ENCODE measurements at places on chromosomes 11 and 22.

DNA sequence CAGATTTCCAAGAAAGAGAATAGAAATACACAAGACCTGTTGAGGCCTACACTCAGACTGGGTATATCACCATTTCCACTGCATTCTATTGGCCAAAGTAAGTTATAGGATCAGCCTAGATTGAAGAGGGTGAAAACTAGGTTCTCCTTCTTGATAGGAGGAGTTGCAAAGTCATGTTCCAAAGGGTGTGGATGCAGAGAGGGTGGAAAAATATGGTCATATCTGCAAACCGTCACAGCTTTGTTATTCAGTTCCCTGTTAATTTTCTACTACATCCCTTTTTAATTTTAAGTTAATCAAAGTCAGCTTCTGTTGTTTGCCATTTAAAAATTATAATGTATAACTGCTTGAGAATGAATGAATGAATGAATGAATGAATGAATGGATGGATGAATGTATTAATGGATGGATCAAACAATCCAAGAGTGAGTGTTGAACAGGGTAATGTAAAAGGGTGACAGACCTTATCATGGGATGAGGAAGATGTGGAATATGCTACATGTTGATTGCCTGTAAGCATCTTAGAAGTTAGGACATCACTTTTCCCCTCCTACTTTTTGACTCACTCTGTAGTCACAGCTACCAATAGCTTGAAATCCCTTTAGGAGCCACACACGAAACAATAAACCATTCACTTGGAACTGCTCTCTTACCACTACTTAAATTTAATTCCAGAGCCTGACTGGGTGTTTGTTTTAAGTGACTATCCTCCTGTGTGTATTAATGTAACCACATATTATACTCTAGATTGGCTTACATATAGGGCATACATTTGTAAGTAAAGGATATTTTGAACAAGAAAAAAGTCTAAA lies 121.5 kb downstream of the CCDC34 start:
- DNase-seq: no peak

GRCh38 chr22:39940757-39941305 lies 19.4 kb upstream of the TMA7B start:
- no peak for DNase-seq

DNA sequence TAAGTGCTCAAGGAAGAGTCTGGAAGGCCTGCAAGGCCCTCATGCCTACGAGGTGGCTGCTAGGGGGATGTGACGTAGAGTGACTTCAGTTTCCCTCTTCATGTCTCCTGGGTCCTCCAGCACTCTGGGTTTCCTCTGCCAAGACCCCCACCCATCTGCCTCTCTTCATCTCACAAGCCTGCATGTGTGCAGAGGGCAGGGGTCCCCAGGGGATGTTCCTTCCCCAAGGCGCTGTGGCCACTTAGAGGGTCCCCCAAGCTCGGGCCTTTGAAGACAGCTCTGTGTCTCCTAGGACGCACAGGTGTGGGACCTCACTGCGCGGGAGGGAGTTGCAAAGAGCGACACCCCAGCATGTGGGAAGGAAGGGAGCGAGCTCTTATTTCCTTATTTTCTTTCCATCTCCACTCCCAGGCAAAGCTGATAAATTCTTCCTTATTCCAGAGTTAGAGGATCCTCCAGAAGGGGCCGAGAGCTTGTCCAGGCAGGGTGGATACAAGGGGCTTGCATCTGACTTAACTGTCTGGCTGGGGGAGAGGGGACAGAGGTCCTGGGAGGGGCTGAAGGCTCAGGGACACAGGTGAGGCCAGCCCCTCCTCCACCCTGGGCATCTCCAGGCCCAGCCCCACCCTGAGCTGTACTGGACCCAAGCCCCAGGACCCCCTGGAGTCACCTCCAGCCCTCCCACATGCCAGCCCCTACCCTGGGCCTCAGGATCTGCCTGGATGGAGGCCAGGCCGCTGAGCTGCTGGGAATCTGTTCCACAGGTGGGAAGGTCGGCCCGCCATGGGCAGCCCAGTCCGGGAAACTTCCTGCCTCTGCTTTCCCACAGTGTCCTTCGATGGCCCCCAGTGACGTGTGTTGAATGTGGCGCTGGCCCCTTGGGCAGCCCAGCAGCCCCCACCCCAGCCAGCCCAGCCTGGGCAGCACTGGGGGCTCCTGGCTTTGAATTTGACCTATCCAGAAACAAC lies 59.7 kb upstream of the KCNQ1OT1 start:
- no peak for DNase-seq

DNA sequence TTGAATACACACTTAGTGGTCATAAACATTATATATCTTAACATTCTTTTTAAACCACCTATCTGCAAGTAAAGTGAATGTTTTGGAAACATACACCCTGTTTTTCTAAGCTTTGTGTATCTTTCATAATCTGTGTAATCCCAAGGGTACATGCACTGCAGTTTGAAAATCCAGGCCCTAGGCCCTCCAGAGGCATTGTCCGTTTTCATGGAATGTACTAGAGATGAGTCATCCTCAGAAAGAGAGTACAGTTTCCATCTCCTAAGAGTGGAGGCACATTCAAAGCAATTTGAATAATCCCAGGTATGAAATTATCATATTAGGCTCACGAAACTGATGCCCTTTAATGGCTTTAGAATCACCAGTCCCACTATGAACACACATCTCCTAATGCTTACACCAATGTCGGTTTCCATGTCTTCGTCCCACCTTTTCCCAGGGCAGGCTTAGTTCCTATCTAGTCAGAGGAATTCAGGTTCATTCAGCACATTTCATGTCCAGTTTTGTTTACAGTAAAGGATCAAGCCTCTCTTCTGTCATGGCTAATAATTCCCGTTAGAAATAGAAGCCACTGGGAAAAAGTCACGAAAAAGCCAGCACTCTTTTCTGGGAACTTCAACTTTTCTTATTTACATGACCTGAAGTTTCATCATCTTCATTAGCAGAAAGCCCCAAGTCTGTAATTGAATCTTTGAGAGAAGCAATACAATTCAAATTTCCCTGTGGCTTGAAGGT lies 39.5 kb upstream of the CD44 start:
- DNase-seq: no peak

GRCh38 chr22:46911346-46911745 lies 148.9 kb downstream of the TBC1D22A start:
- DNase-seq: no peak

DNA sequence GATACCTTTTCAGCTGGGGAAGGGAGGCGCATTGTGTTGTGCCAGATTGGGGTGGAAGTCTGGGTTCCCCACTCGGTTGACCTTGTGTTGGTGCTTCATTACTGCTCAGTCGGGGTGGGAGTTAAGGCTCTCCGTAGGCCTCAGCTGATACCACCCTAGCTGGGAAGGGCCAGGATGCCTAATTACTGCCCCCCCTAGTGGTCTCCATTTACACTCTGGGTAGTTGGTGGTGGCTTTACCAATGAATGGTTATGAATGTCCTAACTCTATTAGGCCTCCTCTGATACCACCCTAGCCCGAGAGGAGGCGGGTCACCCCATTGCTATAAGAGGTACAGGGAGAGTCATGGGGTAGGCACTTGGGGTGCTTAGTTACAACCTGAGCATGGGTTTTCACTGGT lies 27.5 kb upstream of the HIKESHI start:
- no peak for DNase-seq

DNA sequence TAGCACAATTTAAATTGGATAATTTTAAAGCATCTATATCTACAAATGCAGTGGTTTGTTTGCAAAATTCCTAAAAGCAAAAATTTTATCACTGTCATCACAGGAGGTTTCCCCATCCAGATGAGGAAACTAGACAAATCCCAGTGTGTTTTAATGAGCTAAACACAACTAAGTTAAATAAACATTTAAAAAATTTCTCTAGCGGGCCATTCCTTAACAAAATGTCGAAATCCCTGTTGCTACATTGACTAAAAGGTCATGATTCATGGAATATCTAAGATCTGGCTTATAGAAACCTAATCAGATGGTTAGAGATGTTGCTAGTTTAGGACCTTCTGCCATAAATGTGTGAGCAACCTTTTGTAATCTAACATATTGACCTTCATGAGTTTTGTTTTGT lies 107.3 kb upstream of the BDNF start:
- no peak for DNase-seq

DNA sequence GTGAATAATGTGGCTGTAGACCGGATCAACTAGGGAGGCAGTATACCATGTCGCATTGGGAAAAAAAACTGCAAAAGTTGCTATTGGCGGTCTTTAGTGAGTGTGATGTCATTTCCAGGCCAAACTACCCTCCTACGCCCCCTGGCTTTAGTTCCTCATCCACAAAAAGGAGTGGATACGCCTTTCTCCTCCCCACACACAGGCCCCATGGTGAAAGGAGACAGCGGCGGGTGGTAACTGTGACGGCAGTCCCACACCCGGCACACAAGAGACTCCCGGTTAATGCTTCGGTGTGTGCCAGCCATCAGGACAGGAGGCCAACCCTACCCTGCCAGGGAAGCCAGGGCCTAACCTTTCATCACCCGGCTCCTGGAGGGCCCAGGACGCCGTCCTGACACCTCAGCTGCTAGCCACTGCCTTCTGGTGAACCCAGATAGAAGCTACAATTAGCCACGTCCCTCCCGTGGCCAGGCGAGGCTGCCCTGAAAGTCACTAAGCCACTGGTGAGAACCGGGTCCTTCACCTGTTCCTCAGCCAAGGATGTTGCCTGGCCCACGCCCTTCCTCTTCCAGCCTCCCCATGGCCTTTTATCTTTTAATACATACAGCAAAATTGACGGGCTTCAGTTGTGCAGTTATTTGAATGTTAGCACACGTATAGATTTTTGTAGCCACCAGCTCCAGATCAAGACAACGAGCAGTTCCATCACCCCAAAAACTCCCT lies 10.8 kb downstream of the TP53I11 start:
- no peak for DNase-seq

DNA sequence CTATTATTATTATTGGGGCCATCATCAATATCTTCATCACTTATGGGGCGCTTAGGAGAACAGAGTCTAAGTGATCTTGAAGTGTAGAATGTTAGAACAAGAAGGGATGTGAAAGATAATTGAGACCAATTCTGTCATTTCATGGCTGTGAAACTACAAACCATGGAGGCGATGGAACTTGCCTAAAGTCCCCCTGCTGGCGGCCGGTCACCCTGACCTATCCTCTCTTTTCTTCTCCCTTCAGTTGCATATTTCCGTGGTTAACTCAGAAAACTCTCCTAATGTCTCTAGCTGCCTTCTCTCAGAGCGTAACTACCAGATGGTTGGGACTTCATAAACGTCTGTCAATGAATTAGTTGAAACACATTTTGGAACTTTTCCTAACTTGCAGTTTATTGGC lies 6.6 kb upstream of the OR4B1 start:
- DNase-seq: no peak

DNA sequence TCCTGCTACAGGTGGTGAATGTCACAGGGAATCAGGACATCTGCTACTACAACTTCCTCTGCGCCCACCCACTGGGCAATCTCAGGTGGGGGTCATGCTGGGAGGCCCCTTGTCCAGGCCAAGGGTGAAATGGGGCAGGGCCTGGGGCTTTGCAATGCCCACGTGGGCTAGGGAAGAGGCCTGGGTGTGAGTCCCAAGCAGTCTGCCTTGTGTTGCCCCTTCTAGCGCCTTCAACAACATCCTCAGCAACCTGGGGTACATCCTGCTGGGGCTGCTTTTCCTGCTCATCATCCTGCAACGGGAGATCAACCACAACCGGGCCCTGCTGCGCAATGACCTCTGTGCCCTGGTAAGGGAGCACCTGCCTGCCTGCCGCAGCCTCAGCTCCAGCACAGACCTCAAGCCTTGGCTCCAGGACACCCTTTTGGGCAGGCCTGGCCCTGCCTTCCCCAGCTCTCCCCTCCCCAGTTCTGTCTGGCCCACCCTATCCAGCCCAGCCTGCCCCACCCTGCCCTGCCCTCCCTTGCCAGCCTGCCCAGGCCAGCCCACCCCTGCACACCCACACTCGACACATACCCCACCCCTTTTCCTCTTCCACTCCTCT lies 9.1 kb upstream of the TAGLN start:
- no peak for DNase-seq

DNA sequence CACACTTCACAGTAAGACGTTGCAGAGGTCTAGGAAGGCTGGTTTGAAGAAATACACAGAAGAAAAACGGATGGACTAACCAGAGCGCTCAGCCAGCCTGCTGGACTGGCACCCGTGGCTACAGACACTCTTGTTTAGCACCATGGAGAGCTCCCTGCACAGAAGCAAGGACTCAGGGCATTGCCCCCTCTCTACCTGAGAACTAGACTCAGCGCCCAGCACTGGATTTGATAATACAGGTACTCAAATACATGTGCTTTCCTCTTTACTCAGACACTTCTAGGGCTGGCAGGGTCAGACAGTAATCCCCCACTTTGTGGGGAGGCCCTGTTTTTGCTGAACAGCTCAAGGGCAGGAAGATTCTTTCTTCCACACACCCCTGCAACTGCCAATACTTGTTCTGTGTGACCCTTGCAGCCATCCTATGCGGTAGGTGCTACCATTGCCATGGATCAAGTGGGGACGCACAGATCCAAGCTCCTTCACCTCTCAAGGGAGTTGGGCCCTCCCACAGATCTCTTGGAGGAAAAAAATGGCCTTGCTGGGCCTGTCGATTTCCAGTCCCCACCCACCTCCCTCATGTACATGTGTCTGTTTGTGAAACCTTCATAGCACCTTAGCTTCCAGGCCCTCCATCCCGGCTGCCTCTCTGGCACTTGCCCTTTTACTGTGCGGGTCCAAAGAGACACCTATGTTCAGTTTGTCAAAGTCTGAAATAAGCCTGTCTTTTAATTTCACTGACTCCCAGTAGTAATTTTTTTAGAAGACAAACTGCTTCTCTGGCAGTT lies 5.1 kb upstream of the P2RX6 start:
- DNase-seq: no peak

- DNase-seq: no peak
Measured at GRCh38 chr11:64088162-64089026, 52.7 kb downstream of the FLRT1 start.

DNA sequence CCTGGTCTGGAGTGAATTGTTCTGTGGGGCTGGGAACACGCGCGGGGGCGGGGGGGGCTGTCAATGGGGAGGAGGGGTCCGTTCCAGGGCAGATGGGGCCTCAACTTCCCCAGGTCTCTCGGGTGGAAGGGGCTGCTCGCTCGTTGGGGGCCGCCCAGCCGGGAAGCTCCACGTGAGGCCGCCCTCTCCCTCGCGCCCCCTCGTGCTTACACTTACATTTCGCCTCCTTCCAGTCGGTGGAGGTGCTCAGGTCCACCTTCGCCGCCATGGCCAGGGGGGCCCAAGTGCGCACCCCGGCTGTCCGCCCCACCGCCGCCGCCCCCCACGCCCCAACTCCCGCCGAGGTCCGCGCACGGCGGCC lies 452 bp downstream of the MACROD1 start:
- no peak for DNase-seq
